GM19239 (cell line): ENCODE measurements at places on chromosomes 1 and 21.

DNA sequence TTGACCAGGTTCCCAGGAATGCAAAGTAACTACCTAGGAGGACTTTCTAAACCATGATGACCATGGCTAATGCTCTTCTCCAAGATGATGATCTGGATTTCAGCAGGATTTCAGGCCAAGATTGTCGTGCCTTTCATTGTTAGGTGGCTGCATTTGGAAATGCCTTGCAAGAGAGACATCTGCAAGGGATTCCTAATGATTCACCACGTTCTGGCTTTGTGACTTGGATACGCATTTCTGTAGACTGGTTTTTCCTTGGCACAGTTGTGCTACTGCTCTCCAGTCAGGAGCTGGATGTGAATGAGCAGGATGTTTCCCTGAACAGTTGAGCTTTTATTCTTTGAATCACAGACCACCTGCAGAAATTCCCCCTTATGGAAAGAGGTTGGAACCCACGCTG, 212.4 kb downstream of the BACH1 start:
- no peak for DNase-seq

DNA sequence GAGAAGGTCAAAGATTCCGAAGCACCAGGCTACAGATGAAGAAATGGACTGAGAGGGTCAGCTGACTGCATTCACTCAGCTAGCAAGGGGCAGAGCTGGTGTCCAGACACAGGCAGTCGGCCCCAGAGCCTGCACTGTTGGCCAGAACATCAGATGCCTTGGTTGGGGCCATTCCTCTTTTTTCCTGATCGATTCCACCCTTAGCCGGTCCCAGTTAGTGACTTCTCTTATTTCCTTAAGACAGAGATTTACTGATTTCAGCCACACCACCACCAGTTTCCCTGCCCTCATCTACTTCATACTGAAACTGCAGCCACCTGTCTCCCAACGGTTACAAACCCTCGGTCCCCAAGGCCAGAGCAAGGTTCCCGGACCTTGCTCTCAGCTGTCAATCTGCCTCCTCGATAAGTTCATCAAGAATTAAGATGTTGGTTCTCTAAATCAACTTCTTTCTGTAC, 11.5 kb downstream of the CD58 start:
- no peak for DNase-seq

DNA sequence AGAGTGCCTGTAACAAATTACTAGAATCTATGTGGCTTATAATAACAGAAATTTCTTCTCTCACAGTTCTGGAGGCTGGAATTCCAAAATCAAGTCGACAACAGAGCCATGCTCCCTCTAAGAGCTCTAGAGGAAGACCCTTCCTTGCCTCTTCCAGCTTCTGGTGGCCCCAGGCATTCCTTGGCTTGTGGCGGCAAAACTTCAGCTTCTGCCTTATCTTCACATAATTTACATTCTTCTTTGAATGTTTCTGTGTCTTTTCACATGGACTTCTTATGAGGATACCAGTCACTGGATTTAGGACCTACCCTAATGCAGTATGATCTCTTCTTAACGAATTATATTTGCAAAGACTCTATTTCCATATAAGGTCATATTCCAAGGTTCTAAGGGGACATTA, 324.4 kb downstream of the PCP4 start:
- no peak for DNase-seq

GRCh38 chr1:207024202-207025145, 8.1 kb downstream of the C1orf116 start:
- DNase-seq = no peak
